ENCODE measurements at places on chromosomes 5 and 9.

DNA sequence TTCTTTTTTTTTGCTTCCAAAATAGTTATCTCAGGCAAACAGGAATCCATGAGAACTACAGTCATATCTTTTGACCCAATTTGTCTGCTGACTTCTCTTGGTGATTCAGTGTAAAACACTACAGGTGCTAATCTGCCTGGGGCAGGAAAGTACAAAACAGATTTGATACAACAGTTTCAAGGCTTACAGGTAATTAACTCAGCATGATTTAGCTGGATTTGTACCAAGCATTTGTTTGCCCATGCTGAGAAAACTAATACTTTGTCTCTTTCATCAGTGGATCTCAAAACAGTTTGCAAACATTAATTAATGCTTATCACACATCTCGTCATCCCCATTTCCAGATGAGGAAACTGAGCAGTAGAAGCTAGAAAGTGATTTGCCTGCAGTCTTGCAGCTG, 312.5 kb upstream of the SEMA6A start:
- no peak for DNase-seq

DNA sequence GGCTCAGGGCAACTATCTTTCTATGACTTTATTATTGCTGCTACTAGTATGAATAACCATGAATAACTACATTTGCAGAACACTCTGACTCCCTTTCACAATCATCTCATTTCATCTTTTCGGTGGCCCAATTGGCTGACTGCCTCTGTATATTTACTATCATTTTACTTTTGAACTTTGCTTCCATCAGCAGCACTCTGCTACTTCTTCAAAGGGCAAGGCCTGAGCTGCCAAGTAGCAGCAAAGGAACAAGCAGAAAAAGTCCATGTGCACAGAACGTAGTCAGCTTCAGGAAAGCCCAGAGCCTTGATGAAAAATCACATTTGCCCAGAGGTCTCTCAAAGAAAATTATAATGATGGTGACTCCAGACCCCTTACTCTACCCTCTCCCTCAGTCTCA, 214.5 kb upstream of the PUM3 start:
- no peak for DNase-seq

DNA sequence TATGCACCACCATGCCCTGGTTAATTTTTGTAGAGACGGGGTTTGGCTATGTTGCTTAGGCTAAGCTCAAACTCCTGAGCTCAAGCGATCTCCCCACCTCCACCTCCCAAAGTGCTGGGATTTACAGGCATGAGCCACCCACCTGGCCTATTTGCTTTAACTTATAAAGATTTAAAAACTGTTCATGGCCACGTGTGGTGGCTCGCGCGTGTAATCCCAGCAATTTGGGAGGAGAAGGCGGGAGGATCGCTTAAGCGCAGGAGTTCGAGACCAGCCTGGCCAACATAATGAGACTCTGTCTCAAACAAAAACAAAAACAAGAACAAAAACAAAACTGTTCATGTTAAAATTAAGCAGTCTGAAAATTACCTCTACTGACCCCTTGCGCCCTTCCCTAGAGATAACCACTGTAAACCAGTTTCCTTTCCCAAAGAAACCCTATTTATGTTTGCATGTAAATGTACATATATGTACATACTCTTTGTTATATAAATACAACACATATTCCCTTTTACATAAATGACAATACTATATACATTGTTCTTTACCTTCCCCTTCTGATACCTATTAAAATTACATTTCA, 1.5 kb downstream of the AK6 start:
- no peak for DNase-seq

- DNase-seq: peak; percentile 70
These were observed 9.7 kb downstream of the TIGD6 start for GRCh38 chr5:149990518-149991376.

DNA sequence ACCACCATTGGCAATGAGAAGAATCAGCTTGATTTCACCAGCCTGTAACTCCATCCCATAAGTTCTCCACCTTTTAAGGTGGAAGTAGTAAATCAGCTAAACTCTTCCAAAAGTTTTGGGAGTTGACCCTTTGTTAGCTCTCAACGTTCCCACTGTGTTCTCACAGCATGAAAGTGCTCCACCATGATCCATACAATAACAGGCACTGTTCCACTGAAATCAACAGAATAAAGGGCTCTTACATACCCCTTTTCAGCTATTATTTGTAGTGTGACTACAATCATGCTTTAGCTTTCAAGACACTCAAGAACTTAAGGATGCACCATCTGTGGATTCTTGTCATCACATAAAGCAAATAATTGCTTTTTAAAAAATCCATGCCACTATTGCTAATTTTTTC, 81.6 kb downstream of the PPP2R2B start:
- DNase-seq: no peak

- DNase-seq: no peak
These were observed 222.5 kb downstream of the EPB41L4A start for GRCh38 chr5:112196584-112196983.

DNA sequence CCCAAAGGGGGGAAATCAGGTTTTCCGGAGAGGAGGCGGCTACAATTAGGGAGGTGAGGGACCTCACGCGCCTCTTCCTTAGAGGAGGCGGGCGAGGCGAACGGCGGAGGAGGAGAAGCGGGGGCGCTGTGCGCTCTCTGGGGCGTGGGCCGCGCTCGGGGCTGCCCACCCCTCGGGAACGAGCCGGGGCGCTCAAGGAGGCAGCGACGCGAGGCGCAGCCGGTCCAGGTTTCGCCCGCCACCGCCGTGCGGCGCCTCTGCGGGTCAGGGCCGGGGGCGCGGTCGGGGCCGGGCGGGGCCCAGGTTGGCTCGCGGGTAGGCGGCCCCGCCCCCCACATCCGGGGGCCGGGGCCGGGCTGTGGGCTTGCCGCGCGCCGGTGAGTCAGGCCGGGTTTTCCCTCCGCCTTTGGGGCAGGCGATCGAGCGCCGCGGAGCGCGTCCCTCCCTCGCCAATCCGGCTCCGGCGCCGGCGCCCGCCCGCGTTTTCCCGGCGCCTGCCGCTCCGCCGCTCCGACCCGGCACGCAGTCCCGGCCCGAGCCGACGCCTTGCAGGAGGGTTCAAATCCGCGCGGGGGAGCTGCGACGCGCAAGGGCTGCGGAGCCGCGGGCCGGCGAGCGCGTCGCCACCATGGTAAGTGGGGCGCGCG, at the start of gene N4BP3:
Gene N4BP3 (plus strand): TSS at position 392 of the 647 bp plus-strand sequence. CDS start 6,052 bp downstream, outside the sequence.
- DNase-seq: peak; percentile 99

DNA sequence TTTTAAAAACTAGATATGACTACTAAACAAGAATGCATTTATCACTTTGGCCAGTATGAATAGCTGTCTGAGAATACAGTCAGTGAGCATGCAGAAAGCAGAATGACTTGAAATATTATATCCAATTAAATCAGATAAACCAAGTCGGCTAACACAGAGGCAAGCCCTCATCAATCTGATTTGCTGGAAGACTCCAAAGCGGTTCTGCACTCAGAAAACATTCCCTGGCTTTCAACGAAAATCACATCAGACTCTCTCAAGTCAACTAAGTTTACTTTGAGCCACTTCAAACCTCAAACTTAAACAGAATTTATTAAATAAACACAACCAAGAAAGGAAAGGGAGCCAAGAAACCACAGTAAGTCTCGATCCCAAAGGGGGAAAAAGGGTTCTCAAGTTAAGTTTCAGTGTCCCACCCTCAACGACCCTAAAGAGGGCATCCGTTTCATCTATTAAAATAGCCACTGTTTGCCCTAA, 1.4 kb downstream of the MYO10 start:
- DNase-seq: no peak

GRCh38 chr5:66629446-66629845, 33.3 kb downstream of the MAST4 start:
- DNase-seq: no peak

DNA sequence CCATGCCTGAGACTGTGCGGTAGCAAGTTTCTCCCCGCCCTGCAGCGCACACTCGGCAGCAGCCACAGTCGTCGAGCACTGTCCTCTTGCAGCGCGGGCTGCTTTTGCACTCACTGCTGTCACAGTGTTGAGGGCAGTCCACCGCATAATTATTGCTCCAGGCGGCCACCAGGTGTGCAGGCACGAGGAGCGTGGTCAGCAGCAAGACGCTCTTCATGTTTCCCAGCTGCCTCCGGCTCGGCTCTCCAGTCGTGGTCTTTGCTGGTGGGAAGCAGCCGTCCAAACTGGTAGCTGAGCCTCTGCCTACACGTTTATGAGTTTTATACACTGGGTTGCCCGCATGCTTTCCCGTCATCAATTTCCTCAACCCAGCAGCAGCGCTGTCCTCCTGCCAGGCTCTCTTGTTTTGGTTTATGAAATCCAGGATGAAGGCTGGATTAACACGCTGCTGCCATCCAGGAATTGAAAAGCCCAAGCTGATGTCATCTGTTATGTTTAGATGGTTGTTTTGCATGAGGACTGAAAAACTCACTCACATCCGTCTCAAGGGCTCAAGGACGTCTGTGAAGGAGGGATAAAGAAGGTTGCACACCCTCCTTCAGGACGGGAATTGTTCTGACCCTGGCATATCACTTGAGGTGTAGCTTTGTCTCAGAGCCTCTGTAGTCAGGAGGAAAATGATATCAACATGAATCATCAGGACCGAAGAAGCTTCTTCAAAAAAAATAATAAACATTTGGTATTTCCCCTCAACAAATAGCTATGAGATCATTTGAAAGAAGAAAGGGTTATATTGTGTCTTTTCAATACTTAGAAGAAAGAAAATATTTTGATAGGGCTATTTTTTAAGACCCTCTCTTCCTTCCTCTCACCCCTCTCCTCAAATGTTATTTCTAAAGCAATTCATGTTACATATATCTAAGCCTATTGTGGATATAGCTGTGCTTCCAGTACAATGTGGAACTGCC, at the start of gene ESM1:
Gene ESM1 (minus strand): TSS at position 293 of the 968 bp plus-strand sequence. CDS start 76 bp downstream, at position 217.
- no peak for DNase-seq

DNA sequence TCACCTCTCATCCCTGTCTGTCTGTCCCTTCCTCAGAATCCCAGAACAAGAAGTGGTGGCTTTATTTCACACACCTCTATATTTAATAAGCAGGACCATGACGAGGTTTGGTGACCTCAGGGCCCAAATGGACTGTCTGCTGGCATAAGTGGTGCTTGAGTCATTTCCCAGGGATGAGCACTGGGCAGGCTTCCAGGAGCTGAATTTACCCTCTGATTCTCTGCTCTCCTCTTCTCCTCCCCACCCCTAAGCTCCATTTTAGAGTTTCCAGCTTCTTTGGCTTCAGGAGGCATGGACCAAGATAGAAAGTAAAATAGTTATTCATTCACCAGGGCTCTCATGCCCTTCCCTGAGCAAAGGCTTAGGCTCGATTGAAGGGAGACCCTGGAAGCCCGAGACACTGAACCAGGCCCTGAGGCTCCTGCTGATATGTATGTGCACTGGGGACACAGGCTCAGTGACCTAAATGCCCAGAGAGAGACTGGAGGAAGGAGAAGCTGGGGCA, 69.1 kb downstream of the PPARGC1B start:
- no peak for DNase-seq

- DNase-seq: no peak
These were observed 10.7 kb downstream of the LOX start for GRCh38 chr5:122067390-122067789.

DNA sequence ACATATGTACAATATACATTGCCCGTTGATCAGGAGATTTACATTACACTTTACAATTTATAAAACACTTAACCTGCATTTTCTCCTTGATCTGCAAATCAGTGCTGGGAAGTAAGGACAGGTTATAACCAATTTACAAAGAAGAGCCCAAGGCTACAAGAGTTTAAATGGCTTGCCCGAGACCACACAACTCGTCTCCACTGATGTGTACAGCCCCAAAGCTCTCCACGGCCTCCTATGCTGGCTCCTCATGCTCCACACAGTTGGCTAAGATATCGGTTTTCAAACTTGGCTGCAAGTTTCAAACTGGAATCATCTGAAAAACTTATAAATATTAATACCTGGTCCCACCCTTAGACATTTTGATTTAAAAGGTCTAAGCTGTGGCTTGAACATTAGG, 10.3 kb downstream of the ACTL7B start:
- no peak for DNase-seq

- DNase-seq: no peak
These were observed 13.5 kb downstream of the ZNF79 start for GRCh38 chr9:127437497-127438264.

DNA sequence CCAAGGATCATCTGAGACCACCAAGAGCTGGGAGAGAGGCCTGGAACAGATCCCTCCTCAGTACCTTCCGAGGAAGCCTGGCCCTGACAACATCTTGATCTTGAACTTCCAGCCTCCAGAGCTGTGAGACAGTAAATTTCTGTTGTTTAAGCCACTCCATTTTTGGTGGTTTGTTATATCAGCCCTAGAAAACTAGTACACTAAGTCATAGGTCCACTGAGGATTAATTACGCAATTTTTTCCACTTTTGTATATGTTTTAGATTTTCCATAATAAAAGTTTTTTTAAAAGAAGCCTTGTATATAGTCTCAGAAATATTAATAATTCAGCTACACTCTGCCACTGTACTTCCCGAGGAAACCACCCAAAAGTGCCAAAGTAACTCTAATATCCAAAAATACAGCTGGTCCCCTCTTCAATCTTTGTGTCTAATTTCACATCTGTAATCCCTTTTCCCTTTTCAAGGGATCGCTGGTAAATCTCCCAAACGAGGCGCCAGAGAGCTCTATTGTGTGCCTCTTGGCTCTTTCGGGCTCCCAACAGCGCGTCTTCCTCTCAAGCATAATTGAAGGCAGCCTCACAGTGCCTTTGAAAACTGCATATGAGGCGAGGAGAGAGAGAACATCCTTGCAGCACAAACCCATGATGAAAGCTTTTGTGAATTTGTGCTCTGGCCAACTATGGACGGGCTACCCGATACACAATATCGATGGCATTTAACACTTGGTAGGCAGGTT, 32.7 kb downstream of the PRUNE2 start:
- peak; percentile 55 for DNase-seq

DNA sequence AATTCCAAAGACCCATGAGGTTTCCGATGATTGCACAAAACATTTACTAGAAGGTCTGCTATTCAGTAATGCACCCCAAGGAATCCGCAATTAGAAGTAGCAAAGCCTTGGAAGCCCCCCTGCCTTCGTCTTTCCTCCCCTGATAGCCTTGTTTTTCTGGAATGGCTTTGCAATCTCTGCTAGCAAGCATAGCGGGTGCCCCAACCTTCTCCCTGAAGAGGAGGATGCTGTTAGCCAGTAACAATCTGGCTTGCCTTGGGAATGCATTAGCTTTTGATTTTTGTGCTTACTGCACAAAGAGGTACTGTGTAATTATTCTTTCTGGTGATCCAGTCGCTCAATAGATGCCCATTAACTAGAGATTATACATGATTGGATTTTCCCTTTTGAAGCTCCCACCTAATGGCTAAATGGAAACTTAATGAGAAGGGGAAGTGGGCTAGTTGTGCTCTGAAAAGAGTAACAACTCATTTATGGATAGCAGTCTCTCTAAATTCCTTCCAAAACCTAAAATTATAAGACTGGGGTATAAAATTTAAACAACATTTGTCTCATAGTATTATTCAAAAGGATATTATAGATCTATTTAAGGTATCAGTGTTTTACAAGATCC, 91.6 kb downstream of the FBXW11 start:
- DNase-seq: no peak

GRCh38 chr5:151923866-151924476, 680 bp downstream of the GLRA1 start:
- peak; percentile 62 for DNase-seq

Measured in H7 (cell line).